ENCODE measurements at places on chromosomes 3 and 15.

GRCh38 chr15:40134885-40135284, 26.0 kb upstream of the BUB1B start:
- DNase-seq, result no peak

DNA sequence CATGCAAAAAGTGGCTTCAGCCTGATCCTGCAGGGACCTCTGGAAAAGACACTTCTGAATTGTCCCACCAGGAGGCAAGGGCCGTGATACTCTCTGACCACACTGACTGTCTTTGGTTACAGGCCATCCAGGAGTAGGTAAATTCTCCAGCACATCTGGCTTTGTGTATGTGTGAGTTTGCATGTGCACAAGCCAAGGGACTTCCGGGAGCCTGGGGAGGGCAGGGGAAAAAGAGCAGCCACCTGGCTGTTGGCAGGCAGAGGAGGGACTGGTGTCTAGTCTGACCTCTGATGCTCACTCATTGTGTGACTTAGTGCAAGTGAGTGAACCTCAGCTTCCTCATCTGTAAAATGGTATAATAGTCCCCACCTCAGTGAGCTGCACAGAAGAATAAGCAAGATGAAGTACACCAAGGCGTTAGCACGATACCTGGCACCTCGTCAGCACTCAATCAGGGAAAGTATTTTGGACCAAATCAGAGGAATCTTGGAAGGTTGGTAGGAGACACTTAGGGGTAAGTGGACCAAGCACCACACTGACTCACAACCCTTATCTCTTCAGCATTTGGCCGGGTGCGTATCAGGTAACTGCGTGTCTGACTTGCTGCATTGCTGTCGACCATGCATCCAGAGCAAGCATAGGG, 19.1 kb downstream of the KLHL6 start:
- no peak for DNase-seq

GRCh38 chr3:49723296-49723627, 489 bp downstream of the GMPPB start:
- DNase-seq, result no peak

DNA sequence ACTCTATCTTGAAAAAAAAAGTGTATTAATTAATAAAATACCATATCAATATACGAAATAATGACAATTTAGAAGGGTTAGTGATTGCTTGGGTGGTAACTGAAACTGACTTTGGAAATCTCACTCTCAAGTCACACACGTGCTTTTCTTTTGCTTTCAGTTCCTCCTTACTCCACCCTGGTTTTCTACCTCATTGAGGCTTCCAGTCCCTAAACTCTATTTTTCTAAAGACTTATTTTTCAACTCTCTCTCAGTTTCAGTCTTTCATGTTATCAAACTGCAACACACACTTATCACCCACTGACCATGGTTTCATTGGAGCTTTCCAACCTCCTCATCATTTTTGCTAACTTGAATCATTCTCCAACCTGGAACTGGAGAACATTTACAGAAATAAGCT, 23.5 kb downstream of the IL12A start:
- DNase-seq, result no peak

GRCh38 chr3:71621825-71622537, 38.5 kb upstream of the FOXP1 start:
- no peak for DNase-seq

Measured in NCI-H1694 (cell line).